ENCODE measurements at places on chromosomes 16 and 17.
A peak's percentile ranks its signal among the peaks of the same experiment; 100 is the strongest.

GRCh38 chr17:75822119-75822799 lies 21.9 kb downstream of the UNC13D start:
- no peak for DNase-seq

- no peak for DNase-seq
These were observed 36.4 kb downstream of the TXNDC11 start for GRCh38 chr16:11706180-11706742.

GRCh38 chr16:77869997-77870813 lies 81.8 kb downstream of the VAT1L start:
- no peak for DNase-seq

DNA sequence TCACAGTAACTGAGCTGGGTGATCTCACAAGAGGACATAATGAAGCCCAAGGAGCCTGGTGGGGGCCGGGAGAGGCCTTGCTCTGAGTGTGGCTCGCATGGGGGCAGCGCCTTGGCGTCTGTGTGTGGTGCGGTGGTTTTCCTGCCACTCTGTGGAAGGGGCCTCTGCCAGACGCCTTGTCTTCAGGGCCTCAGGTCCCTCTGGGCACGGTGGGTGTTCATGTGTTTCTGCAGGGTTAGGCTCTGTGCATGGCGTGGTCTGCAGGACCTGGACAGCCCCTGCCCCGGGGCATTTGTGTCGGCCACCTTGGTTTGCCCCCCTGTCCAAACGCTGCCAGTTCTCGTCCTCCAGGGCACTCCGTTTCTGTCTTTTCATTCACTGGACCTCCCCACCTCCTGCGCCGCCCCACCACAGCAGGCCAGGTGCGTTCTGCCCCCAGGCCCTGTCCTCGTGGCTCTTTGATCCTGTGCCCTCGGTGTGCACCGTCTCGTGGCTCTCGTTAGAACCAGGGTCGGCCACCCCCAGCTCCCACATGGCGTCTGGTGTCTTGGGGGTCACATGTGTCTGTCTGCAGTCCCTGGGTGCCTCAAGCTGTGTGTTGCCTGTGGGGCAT lies 43.7 kb upstream of the ZNF750 start:
- no peak for DNase-seq

- DNase-seq = no peak
These were observed 26.6 kb downstream of the GOSR2 start for GRCh38 chr17:46949291-46950174.

- DNase-seq = no peak
These were observed 627.8 kb downstream of the KCNJ2 start for GRCh38 chr17:70797166-70797565.

DNA sequence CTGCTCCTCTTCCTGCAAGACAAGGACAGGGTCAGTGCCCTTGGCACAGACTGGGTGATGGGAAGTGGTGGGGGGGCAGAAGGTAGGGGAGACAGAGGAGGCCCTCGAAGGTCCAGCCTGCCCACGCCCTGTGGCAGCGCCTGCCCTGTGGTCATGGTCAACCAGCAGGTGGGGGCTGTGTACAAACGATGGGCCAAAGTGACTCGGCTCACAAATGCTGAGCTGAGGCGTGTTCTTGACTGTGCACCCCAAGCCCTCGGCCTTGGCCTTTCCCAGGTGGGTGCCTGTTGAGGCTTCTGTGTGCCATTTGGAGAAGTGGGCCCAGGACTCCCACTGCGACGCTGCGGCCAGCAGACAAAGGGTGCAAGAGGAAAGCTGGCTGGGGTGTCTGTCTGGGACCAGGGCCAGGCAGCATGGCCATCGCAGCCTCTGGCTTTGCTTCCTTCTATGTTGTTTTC lies 22.6 kb downstream of the MXRA7 start:
- no peak for DNase-seq

GRCh38 chr17:16287563-16288027 lies 65.7 kb downstream of the CENPV start:
- no peak for DNase-seq

- no peak for DNase-seq
These were observed 14.6 kb upstream of the PITPNA start for GRCh38 chr17:1577182-1577581.

DNA sequence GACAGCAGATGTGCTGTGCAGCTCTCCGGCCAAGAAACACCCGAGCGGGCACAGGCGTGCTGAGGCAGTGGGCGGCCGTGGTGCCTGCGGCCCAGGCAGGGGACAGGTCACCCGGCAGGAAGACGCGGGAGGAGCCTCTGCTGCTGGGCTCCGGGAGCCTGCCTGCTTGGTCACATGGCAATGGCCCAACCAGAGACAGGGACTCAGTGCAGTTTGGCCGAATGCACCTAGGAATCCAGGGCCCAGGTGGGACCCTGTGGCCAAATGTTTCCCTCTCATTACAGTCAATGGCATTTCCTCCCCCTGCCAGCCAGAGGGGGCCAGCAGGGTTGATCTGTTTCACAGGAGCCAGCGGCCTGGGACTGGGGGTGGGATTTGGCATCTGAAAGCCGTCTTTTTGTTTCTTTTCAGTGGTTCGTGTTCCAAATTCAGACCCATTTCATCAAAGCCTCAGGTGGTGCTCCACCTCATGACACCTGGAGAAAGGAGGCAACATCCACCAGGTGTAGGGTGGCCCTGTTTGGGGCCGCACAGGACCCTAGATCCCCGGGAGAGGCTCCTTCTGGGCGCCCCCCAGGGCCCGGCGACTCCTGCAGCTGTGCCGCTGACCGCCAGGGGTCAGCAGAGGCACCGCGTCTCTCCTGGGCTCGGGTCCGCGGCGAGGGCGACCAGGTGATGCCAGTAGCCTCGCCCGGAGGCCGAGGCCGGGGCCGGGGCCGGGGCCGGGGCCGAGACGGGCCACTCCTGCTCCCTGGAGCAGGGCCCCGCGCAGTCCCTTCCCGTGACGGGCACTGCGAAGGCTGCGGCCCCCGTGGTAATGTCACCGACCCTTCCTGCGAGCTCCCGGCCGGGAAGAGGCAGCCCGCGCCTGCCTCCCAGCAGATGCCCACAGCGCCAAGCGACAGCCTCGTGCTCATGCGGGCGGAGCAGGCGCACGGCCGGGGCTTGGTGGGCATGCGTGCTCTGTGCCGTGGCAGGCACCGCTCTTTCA lies 118.5 kb downstream of the C16orf78 start:
- peak; percentile 15 for DNase-seq

DNA sequence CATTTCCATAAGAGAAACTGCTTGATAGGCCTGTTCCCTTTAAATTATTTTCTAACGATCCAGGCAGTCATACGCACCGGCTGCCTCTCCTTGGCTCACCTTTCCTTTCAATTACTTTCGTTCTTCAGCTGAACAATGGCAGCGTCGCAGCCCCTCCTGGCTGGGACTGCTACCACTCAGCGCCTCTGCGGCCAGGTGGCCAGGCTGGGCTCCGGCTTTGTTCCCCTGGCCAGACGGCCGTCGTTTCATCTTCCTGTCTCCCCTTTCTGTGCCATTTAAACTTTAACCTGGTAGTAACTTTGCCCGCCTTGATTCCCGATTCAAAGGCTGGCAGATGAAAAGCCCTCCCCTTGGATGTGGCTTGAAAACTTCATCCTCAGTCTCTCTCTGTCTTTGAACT lies 79.0 kb downstream of the C16orf78 start:
- DNase-seq = no peak

DNA sequence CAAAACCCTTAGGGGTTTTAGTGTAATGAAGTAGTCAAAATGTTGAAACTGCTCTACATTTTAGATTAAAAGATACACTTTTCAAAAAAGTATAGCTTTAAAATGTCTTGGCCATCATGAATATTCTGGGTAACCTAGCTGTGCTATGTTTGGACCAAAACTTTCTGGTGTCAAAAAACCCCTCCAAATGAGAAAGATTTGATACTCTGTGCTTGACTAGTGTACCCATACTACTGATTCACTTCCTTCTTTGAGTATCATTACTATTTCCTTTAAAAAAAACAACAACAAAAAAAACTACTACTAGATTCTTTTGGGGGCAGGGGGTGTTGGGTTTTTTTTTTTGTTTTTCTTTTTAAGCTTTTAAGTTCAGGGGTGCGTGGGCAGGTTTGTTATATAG lies 37.3 kb downstream of the PTRH2 start:
- DNase-seq = no peak

- no peak for DNase-seq
These were observed 157.6 kb downstream of the RAB11FIP4 start for GRCh38 chr17:31549121-31549524.

- DNase-seq = no peak
These were observed 1.4 kb upstream of the WDR45B start for GRCh38 chr17:82649501-82650261.

DNA sequence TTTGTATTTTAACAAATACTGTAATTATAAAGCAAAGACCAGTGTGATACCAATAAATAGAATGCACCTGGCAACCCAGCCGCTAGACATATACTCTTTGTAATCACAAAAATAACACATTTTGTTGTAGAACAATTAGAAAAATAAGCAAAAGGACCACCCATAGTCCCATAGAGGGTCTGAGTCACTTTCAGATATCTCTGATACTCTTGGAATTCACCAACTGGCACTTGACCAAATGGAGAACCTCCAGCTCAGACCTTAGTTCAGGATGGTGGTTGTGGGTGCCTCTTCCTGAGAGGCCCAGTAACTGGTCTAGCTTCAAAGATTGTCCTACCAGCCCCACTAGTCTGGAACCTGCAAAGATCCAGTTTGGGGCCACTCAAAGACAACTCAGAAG lies 789 bp upstream of the TERF2 start:
- no peak for DNase-seq

GRCh38 chr17:43597624-43598356 lies 51.6 kb upstream of the ETV4 start:
- DNase-seq = no peak

DNA sequence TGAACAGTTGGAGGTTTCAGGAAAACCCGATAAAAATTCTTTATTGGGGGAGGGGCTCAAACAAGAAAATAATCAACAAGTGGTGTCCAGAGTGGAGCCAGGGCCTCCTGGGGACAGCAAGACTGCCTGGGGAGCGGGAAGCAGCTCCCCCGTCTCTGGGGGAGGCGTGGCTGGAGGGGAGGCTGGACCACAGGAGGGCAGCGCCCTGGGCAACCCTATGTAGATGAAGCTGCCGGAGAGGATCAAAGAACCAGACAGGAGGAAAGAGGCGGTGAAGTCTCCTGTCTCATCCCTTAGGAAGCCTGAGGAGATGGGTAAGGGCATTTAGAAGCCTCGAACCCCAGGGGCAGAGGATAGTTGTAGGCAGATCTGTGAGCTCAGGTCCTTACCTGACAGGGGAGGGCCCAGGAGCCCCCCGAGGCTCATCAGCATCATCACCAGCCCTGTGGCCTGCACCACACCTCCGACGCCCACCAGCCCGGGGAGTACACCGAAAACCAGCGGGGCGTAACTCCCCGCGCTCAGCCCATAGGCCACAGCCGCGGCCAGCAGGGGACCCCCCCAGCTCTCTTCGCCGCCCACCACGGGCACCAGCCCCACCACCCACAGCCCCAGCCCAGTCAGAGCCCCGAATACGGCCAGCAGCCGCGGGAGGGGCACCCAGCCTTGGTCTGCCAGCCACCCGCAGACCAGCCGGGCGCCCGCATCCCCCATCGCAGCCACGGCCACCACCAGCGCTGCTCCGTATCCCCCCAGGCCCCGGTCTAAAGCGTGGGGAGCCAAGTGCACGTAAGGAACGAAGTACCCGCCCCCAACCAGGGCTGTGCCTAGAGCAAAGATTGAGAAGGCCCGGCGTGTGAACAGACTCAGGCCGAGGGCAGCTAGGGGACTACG lies 2.0 kb downstream of the SLC16A11 start:
- DNase-seq = no peak

- DNase-seq = no peak
These were observed 263.1 kb upstream of the TNRC6C start for GRCh38 chr17:77695386-77695785.

DNA sequence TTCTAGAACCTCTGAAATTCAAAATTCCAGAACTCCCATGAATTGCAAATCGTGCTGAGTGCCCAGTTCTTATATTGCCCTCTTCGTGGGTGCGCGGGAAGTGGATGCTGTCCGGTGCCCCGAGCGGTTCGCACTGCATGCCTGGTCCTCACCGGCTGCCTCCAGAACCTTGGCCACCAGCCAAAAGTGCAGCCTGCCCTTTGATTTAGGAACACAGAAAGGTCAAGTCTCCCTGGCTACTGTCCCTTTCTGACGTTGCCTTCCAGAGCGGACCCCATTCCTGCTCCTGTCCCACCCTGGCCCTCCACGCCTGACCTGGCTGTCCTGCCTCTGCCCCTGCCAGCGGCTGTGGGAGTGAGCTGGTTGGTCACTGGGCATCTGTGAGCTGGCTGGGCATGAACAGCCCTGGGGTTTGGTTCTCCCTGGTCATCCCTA lies 9.7 kb downstream of the NEUROD2 start:
- no peak for DNase-seq

DNA sequence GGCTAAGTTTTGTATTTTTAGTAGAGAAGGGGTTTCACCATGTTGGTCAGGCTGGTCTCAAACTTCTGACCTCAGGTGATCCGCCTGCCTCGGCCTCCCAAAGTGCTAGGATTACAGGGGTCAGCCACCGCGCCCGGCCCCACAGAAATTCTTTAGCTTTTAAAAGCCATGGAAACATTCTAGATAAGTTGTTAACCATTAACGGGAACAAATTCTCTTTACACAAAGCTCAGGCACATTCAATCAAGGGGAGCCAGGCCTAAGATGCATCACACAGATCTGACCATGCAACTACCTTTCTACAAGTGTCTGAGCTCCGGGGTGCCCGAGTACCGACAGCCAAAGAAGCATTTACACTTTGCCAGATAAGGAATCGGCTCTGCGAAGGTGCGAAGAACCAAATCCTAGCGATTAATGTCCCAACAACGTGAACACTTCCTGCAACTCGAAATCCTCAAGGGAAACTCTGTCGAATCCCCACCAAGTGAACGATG lies 1.0 kb downstream of the EMC8 start:
- DNase-seq = no peak
